Right atrium auricular region (tissue), 2 donors: ENCODE measurements at places on chromosomes 11 and 22. TPM values are rescaled to one million over a fixed set of nuclear protein-coding genes. Genes with fewer than 3 reads are reported as not detected.

GRCh38 chr11:87398931-87399330, 361.2 kb downstream of the TMEM135 start:
- peak; percentile 79 for DNase-seq

- DNase-seq = no peak
Measured at GRCh38 chr22:19125474-19126308, 3.5 kb upstream of the DGCR2 start.

GRCh38 chr11:79243422-79244210, 197.2 kb downstream of the TENM4 start:
- no peak for DNase-seq

TMPRSS4 gene
- not detected for total RNA-seq

MS4A6E gene
- not detected for total RNA-seq
